ENCODE measurements at places on chromosomes 4 and X.

DNA sequence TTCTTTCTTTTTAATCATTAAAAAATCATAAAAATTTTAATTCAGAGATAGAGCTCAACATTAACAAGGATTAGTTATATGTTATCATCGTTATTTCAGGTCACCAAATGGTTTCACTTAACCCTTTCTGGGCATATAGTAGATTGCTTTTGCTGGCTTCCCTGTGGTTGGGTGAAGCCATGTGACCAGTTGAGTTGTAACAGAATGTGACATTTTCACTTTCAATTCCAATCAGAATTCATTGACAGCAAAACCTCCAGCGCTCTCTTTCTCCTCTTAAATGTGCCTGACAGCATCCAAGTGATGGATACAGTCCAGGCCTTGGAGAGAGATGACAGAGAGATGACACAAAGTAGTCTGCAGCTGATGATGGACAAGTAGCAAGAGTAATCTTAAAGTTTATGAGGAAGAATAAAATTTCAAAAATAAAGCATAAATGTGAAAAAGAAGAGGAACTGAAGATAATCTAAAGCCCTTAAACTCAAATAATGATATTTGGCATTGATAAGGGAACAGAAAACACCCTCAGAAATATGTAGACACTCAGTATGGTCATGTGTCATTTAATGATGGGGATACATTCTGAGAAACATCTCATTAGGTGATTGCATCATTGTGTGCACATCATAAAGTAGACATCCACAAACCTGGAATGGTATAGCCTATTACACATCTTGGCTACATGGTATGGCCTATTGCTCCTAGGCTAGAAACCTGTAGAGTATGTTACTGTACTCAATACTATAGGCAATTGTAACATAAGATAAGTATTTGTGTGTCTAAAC lies 92.3 kb upstream of the QRFPR start:
- no peak for DNase-seq

- DNase-seq: peak; percentile 24
Observed at GRCh38 chrX:39022106-39022505, 220.8 kb downstream of the MID1IP1 start.

DNA sequence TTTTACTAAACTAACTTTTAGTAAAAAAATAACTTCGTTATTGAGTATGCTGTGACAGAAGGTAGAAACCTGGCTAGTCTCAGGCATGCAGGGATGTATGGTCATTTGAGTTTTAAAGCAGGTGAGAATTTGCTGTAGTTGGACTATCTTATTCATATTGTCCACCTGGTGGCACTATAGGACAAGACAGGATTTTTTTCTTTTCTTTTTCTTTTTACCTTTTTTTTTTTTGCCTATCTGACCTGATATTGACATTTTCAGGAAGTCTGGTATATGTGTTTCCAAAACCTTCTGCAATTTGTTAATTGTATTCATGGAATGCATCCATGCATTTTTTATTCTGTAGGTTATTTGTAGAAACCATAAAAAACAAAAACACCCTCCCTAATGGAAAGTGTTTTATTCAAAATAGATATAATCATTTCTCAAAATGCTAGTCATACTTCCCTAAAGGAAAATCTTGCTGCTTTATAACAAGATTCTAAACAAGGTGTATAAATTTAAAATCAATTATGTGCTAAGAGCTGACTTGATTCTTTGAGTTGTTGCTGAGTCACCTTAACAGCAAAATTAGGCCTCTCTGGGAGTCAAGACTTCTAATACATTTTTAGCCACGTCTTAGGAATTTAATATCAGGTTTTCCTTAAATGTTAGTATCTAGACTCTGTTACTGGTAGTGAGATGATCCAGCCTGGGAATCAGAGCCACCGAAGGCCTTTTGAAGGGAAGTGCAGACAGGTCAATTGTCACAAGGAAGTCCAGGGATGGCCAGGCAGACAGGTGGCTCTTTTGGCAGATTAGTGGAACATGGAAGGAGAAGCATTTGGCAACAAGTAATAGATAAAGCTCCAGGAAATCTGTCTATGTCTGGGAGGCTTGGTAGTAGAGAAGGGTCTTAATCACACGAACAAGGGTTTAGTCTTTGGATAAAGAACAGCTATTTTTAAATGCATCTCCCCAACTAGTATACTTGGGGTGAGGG lies 201.3 kb upstream of the GNPDA2 start:
- DNase-seq: peak; percentile 2

- DNase-seq: no peak
Observed at GRCh38 chrX:23773601-23774175, 9.3 kb upstream of the SAT1 start.

GRCh38 chr4:10582059-10582686 lies 102.4 kb downstream of the CLNK start:
- peak; percentile 37 for DNase-seq

DNA sequence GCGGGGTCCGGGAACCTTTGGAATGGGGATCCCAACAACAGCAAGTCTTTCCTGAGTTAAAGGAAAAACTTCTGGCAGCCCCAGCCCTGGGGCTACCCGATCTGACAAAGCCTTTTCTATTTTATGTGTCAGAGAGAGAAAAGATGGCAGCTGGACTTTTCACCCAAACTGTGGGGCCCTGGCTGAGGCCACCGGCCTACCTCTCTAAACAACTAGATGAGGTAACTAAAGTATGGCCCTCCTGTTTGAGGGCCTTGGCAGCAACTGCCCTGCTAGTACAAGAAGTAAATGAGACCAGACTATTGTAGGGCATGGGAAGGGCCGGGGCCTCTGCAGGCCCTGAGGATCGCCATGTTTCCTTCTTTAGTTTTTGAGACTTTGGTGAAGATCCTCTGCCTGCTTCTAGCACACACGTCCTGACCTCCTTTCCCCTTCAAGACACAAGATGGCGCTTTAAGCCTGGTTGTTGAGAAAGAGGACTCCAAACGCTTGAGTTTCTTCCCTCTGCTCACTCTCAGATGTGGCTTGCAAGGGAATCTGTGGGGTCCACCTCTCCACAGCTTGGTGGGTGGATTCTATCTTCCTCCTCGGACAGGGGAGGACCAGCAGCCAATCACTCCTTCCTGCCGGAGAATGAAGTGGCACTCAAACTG lies 18.5 kb upstream of the DRD5 start:
- DNase-seq: peak; percentile 72

DNA sequence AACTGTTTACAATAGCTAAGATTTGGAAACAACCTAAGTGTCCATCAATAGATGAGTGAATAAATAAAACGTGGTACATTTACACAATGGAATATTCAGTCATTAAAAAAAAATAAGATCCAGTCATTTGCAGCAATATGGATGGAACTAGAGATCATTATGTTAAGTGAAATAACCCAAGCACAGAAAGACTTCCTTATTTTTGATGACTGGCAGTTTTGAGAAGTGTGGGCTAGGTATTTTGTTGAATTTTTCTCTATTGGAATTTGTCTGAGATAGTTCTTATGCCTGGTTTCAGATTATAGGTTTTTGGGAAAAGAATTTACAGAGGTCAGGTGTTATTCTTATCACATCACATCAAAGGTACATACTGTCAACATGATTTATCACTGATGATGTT lies 293.8 kb upstream of the ARSJ start:
- peak; percentile 36 for DNase-seq

DNA sequence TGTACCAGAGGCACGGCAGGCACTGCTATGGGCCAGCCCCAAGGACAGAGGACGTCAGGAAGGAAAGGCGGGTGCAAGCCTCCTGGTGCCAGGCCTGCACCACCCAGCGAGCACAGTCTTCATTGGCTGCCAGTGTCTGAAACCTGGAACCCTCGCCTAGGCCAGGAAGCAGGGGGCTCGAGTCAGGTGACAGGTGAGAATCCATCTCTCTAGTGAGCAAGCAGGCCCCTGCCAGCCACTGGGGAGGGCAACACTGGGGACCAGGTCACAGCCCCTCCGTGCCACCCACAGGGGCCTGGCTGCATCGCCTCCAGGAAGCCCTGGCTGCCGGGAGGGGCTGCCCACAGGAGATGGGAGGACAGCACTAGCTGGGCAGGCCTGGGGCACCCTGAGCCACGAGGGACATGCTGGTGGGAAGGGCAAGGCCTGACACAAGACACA lies 6.9 kb upstream of the HAUS3 start:
- DNase-seq: no peak

DNA sequence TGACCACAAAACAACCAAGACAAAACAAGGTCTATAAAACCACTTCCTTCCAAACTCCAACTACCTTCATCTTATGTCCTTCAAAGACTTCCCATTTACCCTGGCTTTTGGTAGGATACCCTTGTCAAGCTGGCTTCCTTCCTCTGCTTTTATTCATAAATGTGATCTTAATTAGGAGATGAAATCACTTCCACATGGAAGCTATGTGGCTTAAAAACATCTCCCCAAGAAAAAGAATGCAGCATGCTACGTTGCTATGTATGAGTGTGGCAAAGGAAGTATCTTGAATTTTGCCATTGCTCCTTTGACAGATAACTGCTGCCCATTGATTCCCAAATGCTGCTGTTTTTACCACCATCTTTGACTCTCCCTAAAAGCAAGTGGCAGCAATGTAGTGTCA lies 46.4 kb upstream of the VEGFD start:
- no peak for DNase-seq

DNA sequence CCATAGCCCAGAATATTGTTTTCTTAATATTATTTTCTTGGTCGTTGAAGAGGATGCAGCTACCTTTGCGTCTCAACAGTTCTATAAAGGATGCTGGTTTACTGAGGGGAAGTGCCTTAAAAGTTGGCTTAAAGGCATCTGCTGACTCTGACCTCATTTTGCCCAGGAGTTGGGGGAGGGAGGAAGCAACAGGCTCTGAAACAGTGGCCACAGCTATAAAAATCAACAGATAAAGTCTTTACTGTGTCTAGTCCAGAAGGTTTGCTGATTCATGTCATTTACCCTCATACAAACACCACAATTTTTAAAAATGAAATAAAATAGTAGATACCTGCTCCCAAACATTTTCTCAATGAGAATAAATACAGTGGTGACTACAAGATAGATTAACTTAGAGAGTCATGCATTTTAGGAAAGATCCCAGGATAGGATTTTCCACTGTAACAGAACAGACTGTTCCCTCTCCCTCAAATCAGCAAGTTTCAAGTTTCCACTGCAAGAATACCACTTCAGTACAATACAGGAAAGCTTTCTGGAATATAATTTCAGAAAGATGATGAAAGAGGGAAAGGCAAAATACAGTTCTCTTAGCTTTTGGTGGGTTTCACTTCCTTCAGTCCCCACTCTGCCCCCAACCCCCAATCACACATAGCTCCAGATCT lies 1.9 kb downstream of the PHKA1 start:
- DNase-seq: peak; percentile 30

DNA sequence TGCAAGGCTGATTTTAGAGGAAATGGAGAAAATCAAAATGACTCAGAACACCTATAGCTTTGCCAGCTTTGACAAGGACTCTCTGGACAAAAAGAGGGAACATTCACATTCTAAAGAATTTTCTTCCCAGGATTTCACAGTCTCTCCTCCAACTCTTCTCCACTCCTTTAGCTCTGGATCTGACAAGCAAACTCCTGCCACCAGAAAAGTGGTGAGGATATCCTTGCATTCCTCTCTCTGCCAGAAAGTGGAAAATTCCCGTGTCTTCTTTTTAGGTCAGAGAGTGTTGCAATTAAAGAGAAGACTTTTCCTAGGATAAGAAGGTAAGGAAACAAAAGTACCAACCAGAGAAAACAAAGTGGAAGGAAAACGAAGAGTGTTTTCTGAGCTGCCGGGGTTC lies 16.1 kb upstream of the PDGFRA start:
- no peak for DNase-seq
